T-helper 1 cell (primary cell): ENCODE measurements at places on chromosomes 3 and 15.
A peak's percentile ranks its signal among the peaks of the same experiment; 100 is the strongest.

DNA sequence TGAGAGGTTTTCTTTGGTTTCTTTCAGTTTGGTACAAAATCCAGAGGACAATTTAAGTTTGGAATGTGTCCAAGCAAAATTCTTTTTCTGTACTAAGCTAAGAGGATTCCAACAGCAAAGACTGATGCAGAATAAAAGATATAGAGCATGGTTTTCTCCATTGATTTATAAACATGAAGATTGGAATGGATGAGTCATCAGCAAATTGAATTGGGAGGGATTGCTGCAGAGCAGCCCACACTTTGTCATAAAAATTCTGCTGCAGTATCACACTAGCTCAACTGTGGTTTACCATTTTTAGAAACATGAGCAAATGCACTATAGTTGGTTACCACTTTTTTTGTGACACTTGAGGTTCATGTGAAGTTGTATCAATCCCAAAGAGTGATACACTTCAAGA is 16.1 kb upstream of the LARP6 start:
- no peak for DNase-seq

DNA sequence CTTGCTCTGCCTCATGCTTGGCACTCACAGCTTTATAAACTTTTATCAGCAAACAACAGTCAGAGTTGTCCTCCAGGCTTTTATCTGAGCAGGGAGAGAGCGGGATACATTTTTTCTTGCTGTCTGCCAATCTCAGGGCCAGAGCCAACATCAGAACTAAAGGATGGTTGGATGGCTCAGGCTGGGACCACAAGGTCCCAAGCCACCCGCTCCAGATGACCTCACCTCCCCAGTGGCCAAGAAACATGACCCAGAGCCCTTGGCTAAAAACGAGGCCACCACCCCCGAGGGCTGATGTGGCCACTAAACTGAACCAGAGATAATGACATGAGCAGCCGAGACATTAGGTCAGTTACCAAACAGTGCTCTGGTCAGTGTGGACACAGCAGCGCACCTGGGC is 18.8 kb upstream of the SPATA12 start:
- no peak for DNase-seq

GRCh38 chr3:59783468-59783988 is 733.7 kb upstream of the CFAP20DC start:
- DNase-seq, result no peak

DNA sequence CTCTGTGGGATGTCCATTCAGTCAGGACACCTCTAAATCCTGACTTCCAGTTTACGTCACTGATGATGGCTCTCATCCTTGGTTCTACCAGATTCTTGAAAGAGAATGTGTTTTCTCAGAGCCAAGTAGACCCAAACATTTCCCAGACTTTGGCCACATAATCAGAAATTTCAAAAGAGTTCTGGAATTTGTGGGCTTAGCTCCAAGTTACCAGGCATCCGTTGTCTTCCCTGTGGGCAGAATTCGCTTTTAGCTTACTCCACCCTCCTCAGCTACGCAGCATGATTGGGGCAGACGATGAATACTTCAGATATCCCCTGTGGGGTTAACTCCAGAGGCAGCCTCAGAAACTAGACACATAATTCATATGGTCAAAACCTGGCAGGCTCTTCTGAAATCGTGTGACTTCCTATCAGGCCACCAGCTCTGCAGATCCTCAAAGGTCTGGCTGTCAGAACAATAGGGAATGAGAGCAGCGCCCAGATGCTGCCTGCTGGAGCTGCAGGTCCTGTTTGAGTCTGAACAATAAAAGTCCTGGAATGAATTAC is 30.6 kb downstream of the CRTC3 start:
- DNase-seq, result no peak

- DNase-seq, result peak; percentile 28
Observed at GRCh38 chr15:31511707-31512310, 185.2 kb downstream of the KLF13 start.

- DNase-seq, result no peak
Observed at GRCh38 chr3:100184948-100185570, 70.8 kb upstream of the FILIP1L start.

GRCh38 chr3:180870008-180870699 is 42.3 kb upstream of the FXR1 start:
- DNase-seq, result no peak
